SK-N-SH (cell line): ENCODE measurements at places on chromosomes 6 and 20. TPM values are rescaled to one million over a fixed set of nuclear protein-coding genes. Genes with fewer than 3 reads are reported as not detected.

- no peak for DNase-seq
Observed at GRCh38 chr20:18702736-18703135, 110.8 kb upstream of the SCP2D1 start.

- no peak for DNase-seq
Observed at GRCh38 chr20:57902473-57902872, 192.7 kb upstream of the PMEPA1 start.

DNA sequence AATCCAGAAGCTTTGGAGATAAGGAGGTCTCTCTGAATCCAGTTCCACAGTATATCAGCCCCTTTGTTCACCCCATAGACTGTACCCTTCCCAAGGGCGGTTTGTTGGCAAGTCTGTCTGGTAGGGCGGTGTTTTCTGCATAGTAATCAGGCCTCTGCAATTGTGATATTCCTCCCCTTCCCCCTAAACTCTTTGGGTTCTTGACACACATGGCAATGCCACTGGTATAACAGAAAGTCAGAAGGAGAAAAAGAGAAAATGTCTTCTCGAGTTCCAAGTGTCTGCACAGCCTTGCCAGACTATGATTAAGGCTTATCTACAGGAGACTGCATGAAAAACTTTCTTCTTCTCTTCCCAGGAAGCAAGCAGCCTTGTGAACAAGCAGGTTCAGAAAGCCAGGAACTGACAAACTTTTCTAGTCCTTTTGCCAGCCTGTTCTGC lies 45.6 kb downstream of the FOXO3 start:
- DNase-seq = no peak

DNA sequence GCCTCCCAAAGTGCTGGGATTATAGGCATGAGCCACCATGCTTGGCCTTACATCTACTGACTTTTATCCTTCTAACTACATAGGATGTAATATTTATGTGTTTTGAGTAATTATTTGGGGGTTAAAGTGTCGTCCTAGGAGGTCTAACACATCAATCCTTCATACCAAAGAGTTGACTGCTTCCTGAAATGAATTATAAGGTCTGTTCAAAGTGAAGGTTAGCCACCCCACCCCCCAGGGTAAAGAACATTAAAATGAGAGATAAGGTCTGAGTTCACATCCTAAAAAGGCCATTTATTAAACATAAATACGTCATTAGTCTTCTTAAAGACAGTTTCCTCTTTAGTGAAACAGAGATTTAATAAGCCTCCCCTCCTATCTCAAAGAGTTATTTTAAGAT lies 33.8 kb downstream of the TNFAIP3 start:
- no peak for DNase-seq

DNA sequence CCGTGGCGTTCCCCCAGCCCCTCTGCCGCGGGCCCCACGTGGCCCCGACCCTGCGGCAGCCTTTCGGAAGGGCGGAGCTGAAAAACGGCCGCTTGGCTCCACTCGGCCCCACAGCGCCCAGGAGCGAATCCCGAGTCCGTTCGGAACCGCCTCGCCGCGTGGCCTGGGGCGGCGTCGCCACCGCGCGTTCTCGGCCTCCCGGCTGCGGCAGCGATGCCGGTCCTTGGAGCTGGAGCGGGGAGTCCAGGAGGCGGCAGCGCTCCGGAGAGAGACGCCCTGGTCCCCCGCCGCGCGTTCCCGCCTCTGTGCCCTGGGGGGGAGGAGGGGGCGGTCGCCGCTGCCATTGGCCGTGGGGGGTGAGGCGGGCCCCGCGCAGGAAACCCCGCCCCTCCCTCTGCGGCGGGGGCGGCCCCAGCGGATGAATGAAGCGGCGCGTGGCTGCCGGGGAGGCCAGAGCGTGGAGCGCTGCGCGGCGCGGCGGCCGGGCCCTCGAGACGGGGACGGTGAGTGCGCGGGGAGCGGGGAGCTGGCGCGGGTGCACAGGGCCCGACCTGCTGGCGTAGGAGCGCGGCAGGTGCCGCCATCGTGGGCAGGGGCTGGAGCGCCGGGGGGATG lies at the start of gene SLCO4A1:
TSS of gene SLCO4A1 (plus strand) at position 453 of the 615 bp plus-strand sequence. CDS start 13,952 bp downstream, outside the sequence.
- DNase-seq = peak; percentile 98

- no peak for DNase-seq
Observed at GRCh38 chr6:77401231-77401630, 62.1 kb downstream of the HTR1B start.

- no peak for DNase-seq
Observed at GRCh38 chr6:70575899-70576495, 9.3 kb downstream of the SDHAF4 start.

- DNase-seq = peak; percentile 58
Observed at GRCh38 chr6:26249957-26250697, 114.9 kb upstream of the BTN3A2 start.

DNA sequence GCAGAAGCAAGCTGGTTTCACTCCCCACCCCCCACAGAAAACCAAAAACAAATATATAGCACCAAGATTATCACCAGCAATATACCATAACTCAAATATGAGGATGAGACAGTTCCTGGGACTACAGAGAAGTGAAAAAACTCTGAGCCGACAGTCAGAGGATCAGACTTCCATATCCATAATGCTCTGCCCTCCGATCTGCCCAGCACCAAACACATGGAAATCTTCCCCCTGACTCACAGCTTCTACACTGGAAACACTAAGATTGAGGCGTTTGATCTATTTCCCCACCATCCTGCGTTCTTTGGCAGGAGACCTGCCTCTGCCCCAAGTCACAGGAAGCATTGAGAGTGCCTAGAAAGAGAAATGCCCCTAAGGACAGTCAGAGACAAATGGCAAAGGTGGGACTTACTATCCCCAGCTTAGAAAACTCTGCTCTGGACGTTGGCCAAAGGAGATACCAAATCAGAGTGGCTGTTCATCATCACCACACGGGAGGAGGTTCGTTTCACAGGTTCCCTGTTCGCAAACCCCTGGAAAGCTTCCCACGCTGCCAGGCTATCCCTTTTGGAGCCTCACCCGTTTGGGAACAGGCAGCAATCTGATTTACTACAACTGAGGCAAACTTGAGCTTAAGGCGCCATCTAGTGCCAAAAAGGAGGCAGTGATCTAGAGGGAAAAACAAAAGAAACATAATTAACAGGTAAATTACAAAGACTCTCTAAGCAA lies 48.7 kb upstream of the SRSF6 start:
- DNase-seq = peak; percentile 39

DNA sequence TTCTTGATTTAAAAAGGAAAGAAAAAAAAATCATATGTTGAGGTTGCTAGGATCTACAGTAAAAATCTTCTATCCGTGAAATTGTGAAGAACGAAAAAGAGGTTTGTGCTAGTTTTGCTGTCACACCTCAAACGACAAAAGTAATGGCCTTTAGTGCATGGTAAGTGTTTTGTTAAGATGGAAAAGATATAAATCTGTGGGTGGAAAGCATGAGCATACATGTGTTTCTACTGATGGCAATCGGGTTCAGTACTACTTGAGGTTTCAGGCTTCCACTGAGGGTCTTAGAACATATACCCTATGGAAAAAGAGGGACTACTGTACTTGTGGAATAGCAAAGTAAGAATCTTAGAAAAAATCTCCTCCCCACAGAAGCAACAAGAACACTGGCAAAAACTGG lies 58.0 kb downstream of the AHI1 start:
- peak; percentile 1 for DNase-seq

GRCh38 chr6:56862415-56863175 lies 92.3 kb upstream of the BEND6 start:
- no peak for DNase-seq

DNA sequence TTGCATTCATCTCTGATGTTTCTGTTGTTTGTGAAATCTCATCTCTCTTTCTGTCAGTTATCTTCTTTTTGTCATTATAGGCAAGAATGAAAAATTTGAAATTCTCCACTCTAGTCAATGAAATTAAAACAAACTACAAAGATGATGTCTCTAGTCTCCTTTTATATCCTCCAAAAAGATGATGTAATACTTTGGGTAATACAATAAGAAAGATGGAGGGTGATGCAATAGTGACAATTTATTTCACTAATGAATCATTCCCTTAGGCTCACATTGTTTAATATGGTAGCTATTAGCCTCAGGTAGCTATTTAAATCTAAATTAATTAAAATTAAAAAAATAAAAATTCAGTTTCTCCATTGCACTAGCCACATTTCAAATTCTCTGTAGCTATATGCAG lies 145.4 kb downstream of the UST start:
- no peak for DNase-seq

- DNase-seq = no peak
Observed at GRCh38 chr6:154752022-154752421, 18.8 kb downstream of the SCAF8 start.

GRCh38 chr6:127878115-127878514 lies 22.7 kb downstream of the THEMIS start:
- DNase-seq = no peak

GRCh38 chr6:17839513-17840223 lies 132.9 kb upstream of the NUP153 start:
- DNase-seq = no peak

GRCh38 chr20:40477805-40478204 lies 211.2 kb downstream of the MAFB start:
- DNase-seq = no peak

DNA sequence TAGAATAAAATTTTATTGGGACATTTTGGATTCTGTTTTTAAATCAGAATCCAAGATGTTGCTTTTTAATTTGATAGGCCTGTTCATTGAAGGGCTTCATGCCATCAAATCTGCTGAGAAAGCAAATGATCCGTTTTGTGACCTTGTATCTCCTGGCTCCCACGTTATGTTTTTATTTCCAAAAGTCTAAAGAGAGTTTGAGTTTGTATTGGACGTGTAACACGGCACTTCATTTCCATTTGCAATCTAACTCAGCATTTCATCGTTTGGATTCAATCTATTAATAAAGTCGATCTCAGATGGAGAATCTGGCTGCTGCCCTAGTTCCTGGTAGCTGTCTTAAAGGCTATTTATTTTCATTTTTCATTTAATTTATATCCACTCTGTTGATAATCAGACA lies 17.0 kb downstream of the KIF25 start:
- DNase-seq = no peak

GRCh38 chr6:156980515-156980914 lies 203.3 kb downstream of the ARID1B start:
- peak; percentile 49 for DNase-seq

GRCh38 chr6:159620947-159621346 lies 72.1 kb downstream of the SOD2 start:
- DNase-seq = no peak

DNA sequence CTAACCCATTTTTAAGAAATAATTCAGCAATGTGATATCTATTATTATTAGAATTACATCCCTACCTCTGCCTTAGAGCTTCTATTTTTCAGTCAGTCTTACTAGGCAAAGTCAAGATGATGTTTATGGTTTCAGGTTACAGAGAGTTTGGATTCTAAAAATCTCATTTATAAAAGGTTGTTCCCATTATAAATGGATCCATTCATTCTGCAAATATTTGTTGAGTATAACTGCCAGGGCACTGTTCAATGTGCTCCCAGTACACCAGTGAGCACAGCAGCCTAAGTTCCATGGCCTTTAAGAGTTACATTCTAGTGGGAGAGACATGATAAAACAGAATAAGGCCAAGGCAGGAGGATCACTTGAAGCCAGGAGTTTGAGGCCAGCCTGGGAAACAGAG lies 75.9 kb upstream of the EYA4 start:
- DNase-seq = no peak

- no peak for DNase-seq
Observed at GRCh38 chr6:125868252-125868651, 77.5 kb downstream of the NCOA7 start.

- DNase-seq = no peak
Observed at GRCh38 chr6:116012471-116012949, 48.2 kb downstream of the FRK start.

- no peak for DNase-seq
Observed at GRCh38 chr20:25083773-25084625, 2.1 kb upstream of the VSX1 start.

GRCh38 chr6:136341967-136342366 lies 52.3 kb upstream of the BCLAF1 start:
- DNase-seq = no peak

DNA sequence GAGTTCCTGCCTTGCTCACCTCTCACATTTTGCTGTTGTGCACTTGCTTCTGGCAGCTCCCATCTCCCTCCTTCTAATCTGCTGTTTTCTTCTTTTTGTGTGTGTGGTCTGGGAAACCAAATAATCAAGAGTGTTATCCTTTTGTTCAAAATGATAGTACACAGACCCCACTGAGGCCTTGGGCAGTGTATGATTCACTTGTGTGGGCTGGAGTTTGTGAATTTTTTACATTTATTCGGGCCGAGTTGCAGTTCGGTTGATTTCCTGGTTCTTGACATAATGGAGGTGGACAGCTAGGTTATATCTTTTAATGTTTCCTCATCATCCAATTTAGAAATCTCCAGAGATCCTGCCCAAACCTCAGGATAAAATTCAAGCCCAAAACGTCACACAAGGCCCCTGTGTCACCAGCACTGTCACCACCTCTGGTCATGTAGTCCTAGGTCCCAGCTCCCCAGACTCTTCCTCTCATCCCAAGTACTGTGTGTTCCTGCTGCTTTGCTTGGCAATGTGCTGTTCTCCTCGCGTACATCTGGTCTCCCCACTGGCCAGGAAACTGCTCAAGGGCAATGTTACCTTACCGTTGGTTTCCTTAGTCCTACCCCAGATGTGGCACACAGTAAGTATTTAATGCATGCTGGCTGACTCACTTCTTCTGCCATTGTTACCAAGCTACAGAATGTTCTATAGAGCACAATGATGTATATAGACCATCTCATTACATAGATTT lies 55.7 kb upstream of the PHACTR2 start:
- DNase-seq = no peak

DNA sequence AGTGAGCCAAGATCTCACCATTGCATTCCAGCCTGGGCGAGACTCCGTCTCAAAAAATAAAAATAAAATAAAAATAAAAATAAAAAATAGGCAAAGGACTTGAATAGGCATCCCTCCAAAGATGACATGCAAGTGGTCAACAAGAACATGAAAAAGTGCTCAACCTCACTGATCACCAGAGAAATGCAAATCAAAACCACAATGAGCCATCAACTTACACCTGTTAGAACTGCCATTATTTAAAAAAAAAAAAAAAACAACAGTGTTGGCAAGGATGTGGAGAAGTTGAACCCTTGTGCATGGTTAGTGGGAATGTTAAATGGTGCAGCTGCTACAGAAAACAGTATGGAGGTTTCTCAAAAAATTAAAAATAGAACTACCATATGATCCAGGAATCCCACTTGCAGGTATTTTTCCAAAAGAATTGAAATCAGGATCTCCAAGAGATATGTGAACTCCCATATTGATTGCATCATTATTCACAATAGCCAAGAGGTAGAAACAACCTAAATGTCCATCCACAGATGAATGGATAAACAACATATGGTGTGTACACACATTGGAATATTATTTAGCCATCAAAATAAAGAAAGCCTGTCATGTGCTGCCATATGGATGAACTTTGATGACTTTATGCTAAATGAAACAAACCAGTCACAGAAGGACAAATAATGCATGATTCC lies 2.8 kb downstream of the C20orf203 start:
- no peak for DNase-seq

The LCA5 gene
- polyA plus RNA-seq = 0.61 and 0.86 TPM in 2 replicates

The TEAD3 gene
- polyA plus RNA-seq = 5.2 and 7.1 TPM in 2 replicates

The SLC22A16 gene
- not detected in 2 replicates for polyA plus RNA-seq

The LHFPL5 gene
- polyA plus RNA-seq = not detected in 2 replicates

The MUC22 gene
- polyA plus RNA-seq = 0.12 and 0.13 TPM in 2 replicates

The SPAG4 gene
- 5.9 and 6.9 TPM in 2 replicates for polyA plus RNA-seq

The MCHR2 gene
- polyA plus RNA-seq = not detected in 2 replicates

The FILIP1 gene
- 0.03 TPM in 2 replicates for polyA plus RNA-seq

The SMPDL3A gene
- polyA plus RNA-seq = 1.8 and 2.0 TPM in 2 replicates

The MROH8 gene
- polyA plus RNA-seq = 3.2 and 3.5 TPM in 2 replicates

The CCR6 gene
- polyA plus RNA-seq = not detected in 2 replicates

The PLCB4 gene
- polyA plus RNA-seq = 5.5 and 7.0 TPM in 2 replicates

The GJA10 gene
- polyA plus RNA-seq = not detected in 2 replicates

The EBF4 gene
- polyA plus RNA-seq = 15.9 and 20.6 TPM in 2 replicates

The GCLC gene
- 7.5 and 11.2 TPM in 2 replicates for polyA plus RNA-seq

The AVP gene
- not detected in 2 replicates for polyA plus RNA-seq
